NCI-H526 treated with DMSO at 0.1 percent for 48 hours (cell line): ENCODE measurements at places on chromosomes 5 and 9.

- DNase-seq, result no peak
These were observed 163.8 kb downstream of the GADD45G start for GRCh38 chr9:89768650-89769071.

GRCh38 chr5:13252699-13253098 is 691.8 kb downstream of the DNAH5 start:
- DNase-seq, result no peak

GRCh38 chr5:171657473-171657872 is 128.1 kb upstream of the SMIM23 start:
- no peak for DNase-seq

GRCh38 chr5:111224561-111225345 is 569 bp downstream of the CAMK4 start:
- no peak for DNase-seq

DNA sequence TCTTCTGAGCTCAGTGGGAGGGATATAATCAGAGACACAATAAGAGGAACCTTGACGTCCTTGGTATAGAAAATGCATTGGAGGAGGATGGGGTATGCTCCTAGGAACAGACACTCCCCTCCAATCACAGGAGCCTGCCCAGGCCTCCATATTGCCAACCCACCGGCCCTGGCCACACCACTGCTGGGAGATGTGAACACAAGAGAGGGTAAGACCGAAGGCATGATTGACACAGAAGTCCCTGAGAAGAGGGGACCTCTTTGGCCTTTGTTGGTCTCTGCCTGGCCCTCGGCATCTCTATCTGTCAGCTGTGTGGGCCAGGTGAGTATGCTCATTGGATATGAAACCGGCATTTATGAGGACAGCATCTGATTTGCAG is 62.0 kb downstream of the CRB2 start:
- DNase-seq, result no peak

DNA sequence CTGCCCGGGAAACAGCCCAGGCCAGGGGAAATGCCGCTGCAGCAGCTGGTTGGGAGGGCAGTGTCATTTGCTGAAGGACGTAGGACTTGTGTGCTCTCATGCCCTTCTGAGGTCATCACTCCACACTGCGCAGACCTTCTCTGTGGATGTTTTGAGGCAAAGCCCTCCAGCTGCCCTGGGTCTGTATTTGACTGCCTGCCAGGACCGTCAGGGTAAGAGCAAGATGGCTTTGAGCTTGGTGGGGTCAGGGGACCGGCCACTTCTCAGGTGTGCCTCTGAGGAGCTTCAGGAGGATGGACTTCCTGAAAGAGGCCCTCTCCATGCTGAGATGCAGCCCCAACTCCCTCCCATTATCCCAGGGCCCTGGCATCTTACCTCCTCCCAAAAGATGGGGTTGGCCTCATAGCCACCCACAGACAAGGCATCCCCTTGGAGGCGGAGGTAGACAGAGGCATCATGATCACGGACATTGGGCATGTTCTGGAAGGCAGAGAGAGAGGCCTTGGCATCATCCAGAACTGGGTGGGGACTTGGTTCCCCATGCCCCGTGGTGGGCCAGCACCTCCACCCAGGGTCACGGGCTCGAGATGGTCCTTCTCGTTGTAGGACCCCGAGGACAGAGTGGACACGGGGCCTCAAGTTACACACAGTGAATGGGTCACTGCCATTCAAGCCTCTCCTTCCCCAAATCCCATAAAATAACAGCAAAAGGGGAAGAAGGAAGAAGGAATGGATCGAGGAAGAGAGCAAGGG is 19.4 kb downstream of the SARDH start:
- DNase-seq, result no peak

DNA sequence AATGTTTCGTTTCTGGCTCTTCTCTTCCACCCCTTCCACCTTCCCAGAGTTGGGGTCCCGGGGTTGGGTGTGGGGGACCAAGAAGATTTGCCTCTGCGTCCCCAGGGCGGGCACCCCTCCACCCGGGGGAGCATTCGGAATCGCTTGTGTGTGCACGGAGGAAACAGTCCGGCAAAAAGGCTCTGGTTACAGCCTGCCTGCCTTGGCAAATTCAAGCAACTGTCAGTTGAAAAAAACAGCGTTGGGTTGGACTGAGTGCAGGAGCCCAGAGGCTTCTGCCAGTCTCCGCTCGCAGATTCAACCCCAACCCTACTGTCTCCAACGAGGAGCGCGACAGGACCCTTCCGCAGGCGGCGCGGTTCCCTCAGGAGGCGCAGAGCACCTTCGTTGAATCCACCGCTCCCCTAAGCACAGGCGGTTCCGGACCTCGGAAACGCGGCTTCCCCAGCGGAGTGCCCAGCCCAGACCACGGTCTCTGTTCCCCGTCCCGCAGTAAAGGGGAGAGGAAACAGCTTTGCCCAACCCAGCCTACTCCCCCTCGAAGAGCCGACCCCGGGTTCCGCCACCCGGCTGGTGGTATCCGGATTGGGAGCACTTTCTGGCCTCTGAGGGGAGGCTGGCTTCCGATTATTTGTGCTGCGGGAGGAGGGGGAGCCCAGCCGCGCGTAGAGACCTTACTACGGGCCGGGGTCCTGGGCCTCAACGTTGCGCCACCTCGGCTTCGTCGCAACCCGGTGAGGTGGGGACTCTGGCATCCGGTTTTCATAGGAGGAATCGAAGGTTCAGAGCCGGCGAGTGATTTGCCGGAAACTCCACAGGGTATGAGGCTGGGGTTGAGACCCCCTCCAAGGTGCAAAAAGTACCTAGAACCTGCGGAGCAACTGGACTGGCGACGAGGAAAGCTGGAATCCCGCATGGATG is 9.6 kb downstream of the LHX6 start:
- no peak for DNase-seq

GRCh38 chr5:53350368-53350767 is 130.1 kb upstream of the FST start:
- DNase-seq, result no peak

DNA sequence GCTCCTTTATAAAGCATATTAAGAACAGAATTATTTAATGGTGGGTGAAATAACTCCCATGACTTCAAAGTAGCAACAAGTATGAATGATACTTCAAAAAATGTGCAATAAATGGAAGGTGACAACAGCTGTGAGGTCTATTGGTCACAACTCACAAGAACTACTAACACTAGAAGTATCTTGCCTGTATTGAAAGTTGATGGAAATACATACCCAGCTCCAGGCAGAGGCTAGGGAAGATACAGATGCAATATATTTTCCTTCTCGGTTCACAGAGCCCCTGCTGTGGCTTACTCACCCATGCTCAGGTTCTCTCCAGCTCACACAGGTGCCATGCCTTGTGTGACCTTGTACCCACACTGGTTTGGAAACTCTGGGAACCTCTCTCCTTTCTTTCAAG is 133.8 kb downstream of the LIFR start:
- DNase-seq, result no peak

GRCh38 chr9:116697887-116698286 is 10.8 kb downstream of the TRIM32 start:
- DNase-seq, result no peak

DNA sequence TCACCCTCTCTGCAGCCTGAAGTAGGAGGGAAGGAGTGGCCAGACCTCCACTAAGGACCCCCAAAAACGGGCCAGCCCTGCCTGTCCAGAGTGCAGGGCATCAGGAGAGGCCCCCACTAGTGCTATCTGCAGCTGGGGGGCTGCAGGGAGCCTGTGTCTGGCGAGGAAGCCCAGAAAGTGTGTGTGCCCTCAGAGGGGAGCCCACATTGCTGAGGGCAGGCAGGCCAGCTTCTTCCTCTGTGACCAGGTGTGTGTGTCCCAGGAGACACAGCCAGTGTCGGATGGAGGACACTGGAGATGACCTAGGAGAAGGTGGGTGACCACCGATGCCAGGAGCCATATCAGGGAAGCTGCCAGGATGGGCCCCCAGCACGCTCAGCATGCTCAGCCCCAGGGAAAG is 218.7 kb downstream of the IRX2 start:
- DNase-seq, result no peak

DNA sequence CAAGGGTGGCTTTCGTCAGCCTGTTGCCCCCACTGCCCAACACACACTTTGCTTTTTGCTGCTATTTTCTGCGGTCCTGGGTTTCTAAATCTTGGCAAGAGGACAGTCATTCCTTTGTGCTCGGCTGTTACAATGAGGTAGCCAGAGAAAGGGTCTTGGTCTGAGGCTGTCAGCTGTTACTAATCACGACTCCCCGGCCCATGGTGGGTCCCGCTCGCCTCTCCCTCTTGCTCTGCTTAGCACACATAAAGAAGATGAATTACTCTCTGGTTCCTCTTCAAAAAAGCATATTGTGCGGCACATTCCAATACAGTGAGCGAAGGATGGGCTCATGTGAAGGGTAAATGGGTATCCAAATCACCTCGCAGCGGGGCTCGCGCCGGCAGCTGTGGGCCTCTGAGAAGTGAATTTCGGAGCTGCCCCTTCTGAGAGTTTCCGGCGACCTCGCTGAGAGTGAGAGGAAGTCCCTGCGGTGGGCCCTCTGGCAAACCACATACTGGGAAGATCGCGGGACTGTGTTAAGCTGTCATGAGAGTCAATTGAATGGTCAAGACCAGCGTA is 56.0 kb downstream of the SLC1A3 start:
- DNase-seq, result no peak
